Esophagus squamous epithelium (tissue), 5 donors: ENCODE measurements at places on chromosomes 5 and 9.

GRCh38 chr5:169534311-169534880 is 49.2 kb upstream of the SPDL1 start:
- DNase-seq = no peak

DNA sequence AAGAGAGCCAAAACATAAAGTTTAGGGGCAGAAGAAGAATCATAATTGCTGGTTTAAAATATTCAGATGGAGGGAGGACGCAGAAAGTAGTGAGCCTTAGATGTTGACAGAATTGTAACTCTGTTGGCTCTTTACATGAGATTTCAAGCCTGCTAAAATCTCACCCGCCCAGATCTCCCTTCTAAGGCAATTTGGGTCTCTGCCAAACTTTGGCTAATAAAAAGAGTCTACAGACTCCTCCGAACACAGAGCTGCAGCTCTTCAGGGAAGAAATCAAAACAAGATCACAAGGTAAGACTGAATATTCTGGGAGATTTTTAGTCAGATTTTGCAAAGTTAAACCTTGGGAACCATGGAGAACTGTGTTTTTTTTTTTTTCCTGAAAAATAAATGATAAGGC is at the start of gene IL33:
IL33 (plus strand) TSS at position 246 of the 400 bp plus-strand sequence. CDS start 25,888 bp downstream, outside the sequence.
- no peak for DNase-seq

DNA sequence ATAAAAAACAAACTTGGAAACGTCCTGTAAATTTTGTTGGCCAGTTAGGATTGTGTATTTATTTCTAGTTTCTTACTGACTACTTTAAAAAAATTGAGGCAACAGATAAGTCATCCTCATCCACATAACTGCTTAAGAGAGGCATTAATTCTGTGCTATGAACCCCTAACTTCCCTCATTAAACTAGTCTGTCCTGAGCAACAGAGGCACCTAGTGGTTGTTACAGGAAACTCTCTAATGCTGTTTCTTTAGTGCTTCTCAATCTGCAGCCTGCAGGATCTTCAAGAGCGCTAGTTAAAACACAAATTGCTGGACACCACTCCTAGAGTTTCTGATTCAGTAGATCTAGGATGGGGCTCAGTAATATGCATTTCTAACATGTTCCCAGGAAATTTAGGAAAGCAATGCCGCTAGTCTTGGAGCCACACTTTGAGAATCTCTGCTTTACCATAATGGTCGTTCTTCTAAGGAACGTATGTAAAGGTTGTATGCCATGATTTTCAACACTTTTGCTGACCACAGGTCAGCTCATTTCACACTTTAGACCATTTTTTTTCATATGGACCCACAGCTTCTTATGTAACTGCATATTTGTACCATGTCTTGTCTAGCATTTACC is 410.1 kb upstream of the SMARCA2 start:
- DNase-seq = no peak

- DNase-seq = no peak
These were observed 170.2 kb upstream of the CD180 start for GRCh38 chr5:67366691-67367395.

DNA sequence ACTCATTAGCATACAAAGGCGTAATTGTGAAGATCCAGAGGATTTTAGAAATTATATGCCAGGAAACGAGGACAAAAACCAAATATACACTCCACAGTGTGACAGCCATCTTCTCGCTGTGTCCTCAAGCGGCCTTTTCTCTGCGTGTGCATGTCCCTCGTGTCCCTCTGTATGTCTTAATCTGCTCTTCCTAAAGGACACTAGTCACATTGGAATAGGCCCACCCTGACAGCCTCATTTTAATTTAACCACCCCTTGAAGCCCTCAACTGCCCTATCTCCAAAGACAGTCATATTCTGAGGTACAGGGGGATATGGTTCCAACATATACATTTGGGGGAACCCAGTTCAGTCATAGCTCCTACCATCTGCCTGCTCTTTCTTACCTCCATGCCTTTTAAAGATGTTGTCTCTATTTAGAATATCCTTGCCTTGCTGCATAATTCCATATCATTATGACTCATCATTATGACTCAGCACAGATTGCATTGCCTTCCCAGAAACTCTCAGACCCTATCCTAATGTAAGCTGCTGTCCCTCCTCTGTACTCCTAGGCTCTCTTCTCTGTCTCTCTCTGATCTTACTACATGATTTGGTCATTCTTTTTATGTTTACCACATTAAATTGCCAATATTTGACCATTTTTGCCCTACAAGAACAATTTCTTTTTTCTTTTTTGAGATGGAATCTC is 210.9 kb downstream of the AOPEP start:
- DNase-seq = no peak

- no peak for DNase-seq
These were observed 345 bp upstream of the PRRC1 start for GRCh38 chr5:127517110-127517479.

- no peak for DNase-seq
These were observed 147.9 kb downstream of the DMRT2 start for GRCh38 chr9:1198085-1198484.

GRCh38 chr5:96384353-96384752 is 48.7 kb downstream of the PCSK1 start:
- DNase-seq = no peak

DNA sequence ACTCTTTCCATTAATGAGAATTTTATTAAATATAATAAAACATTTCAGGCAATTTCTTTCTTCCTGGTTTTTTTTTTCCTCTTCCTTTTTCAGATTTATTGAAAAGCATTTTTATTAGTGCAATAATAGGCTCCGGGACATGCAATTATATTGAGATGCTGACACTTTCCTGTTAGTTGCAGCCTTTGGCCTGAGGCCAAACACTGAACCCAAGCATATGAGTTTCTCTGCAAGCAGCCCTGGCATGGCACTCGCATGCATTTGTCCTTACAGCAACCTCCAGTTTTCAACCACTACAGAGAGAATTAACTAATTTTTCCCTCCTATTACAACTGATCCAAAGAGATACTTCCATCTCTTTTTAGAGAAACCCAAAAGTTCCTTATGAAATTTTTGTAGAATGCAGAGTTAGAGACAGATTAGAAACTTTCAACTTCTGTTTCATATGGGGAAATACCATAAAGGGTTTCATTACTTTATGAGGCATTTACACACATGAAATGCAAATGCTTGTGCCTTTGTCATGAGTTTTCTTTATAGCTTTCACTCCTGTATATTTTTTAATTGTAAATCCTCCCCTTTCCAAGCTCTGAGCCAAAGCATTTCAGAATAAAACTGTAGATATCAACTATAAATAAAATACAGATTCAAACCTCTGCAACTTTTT is 183.0 kb downstream of the CETN3 start:
- DNase-seq = no peak

GRCh38 chr5:74624501-74624900 is 16.0 kb downstream of the ENC1 start:
- DNase-seq = no peak

DNA sequence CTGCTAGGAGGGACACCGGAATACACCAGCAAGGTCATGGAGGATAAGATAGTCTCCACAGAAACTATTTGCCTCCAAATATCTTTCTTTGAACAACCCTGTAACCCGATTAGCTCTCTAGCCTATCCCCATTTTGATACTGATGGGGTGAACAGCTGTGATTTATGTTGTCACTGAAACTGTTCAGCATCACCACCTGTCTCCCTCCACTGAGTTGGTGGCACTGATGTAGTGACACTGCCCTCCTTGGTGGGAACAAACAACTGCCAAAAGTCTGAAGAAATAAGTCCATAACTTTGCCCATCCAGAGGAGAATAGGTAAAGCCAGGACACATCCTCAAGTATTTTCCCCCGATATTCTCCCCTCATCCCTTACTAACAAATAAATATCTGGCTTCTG is 24.3 kb upstream of the KCNV2 start:
- no peak for DNase-seq

- no peak for DNase-seq
These were observed 71.3 kb downstream of the TMC1 start for GRCh38 chr9:72592502-72593403.

DNA sequence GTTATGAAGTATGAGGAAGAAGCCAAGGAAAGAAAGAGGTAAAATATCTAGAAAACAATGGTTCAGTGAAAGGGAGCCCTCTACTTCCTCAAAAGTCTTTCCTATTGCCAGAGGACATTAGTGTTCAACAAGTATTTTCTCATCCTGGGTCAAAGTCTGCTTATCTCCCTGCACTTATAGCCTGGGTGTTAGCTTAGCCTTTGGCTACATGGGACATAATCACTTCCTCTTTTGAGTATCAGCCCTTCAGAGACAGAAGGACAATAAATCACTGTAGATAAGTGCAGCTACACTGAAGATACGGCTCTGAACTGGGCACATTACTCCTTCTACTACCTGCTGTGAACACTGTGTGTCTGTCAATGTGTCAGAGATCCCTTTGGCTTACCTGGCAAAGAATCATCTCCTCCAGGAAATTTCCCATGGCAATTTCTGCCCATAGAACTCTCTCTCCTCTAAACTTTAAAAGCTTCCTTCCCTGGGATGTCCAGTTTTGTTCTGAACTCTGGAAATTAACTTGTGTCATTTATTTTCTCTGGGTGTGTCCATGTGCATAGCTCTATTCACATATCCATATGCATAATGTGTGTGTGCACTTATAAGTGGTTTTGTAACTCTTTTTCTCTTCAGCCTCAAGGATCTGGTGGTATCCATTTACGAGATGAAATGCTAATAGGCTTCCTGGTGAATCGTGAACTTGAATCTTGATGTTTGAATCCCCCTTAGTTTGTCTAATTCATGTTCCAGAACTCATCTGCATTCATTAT is 30.0 kb upstream of the RECK start:
- DNase-seq = no peak

DNA sequence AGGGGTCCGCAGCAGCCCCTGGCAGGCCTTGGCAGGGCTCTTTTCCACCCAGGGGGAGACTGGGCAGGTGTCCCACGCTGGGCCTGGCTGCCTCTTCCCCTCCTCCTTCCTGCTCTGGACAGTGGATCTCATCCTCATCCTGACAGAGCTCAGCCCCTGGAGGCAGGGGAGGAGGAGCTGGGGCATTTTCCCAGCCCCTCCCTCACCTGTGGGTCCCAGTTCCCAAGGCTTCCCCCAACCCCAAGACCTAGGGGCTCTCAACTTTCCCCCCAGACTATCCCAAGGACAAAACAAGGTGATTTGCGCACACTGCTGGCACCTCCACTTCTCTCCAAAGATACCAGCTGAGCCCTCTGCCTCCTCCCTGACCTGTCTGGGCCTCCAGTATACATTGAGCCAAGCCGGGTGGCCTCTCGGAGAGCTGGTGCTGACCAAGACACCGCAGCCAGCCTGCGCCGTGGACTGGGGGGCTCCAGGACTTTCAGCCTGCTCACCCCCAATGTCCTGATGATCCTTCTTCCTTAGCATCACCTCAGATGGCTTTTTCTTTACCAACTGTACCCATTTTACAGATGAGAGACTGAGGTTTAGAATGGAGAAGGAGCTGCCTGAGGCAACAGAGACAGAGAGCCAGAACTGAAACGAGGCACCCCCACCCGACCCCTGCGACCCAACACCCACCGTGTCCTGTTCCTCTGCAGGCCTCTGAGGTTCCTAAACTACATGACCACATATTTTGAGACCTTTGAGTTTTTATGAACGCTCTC is 126.6 kb downstream of the BARX1 start:
- DNase-seq = no peak

DNA sequence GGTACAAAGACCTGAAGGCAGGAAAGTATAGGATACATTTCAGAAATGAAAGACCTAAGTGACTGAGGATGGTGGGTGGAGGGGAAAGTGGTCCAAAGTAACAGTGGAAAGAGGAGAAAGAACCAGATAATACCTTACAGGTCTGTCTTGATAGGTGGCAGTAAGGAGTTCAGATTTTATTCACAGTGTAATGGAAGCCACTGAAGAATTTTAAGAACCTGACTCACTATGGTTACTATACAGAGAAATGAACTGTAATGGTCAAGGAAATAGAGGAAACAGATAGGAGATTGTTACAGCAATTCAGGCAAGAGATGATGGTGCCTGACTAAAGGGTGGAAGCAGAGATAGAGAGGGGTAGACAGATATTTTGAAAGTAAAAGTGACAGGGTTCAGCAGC is 46.5 kb downstream of the EPB41L4A start:
- no peak for DNase-seq

DNA sequence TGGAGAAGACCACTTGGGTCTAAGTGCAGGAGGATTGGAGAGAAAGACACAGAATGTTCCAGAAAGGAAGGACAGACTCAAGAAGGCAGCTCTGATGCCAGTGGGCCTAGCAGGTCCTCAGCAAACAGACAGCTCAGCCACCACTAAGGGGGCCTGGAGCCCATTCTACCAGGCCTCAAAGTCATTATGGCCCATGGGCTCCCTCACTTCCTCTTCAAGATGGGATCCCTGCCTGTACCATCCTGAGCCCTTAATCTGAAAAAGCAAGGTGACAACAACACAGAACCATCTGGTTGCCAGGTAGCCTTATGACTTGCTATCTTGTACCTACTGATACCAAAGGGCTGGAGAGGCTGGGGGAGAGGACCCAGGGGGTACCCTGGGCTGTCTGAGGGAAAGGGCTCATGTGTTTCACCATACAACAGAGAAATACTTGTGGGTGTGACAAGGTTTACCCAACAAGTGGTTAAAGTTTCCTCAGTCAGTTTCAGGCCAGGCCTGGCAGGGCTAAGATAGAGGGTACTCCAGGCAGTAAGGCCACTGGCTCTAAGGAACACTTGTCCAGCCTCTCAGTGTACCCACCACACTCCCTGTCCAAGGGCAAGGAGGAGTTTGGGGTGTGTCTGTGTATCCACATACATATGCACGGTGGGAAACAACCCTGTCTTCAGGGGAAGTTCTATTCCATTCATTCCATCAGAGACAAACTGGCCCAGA is 30.7 kb downstream of the TCF7 start:
- no peak for DNase-seq

DNA sequence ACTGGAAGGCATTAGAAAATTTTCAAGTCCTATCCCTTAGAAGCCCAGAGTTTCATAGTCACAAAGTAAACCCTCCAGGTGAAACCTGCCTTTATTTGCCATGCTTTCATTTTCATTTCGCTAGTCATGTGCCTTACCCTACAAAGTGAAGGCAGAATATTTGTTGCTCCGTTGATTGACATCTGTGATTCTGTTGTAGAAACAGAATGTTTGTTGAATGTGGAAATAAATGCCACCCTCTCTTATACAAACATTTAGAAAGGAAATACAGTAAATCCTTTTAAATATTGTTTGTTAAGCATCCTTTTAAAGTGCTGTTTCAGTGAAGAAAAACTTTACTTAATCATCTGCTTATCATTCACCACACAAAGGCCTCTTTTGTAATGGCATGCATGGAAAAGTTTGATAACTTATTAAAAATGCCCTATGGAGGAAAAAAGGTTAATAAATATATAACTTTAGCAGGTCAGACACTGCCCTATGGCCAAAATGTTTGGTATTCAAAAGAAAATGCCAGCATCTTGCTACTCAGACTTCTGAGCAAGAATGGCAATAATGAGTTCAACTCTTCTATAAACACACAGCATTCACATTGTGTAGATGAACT is 34.3 kb upstream of the CAST start:
- no peak for DNase-seq

- DNase-seq = peak; percentile 76
These were observed at the start of gene IER5L for GRCh38 chr9:129177791-129178567. TSS of gene IER5L (minus strand) at chr9:129178261. CDS start at chr9:129178052, 209 bp downstream.

- no peak for DNase-seq
These were observed 15.0 kb downstream of the PSD2 start for GRCh38 chr5:139810341-139811273.
